ENCODE measurements at places on chromosomes 7 and 10.

DNA sequence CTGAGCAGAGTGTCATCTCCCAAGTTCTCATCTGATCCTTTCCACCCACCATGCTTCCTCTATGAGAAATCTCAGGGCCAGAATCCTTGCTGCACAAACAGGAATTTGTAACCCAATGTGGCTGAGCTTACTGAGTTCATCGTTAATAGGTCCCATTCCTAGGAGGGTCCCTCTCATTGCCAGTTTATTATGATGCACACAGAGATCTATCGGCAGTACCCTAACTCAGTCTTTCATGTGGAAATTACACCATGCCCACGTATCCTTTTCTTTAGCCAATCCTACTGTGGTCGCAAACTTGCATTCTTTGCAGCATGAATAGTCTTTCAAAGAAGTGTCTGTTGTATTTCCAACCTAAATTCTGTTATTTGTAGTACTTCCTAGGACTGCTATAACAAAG, 12.1 kb downstream of the TMEM236 start:
- no peak for DNase-seq

GRCh38 chr7:135215698-135216097, 4.4 kb upstream of the WDR91 start:
- DNase-seq, result no peak

DNA sequence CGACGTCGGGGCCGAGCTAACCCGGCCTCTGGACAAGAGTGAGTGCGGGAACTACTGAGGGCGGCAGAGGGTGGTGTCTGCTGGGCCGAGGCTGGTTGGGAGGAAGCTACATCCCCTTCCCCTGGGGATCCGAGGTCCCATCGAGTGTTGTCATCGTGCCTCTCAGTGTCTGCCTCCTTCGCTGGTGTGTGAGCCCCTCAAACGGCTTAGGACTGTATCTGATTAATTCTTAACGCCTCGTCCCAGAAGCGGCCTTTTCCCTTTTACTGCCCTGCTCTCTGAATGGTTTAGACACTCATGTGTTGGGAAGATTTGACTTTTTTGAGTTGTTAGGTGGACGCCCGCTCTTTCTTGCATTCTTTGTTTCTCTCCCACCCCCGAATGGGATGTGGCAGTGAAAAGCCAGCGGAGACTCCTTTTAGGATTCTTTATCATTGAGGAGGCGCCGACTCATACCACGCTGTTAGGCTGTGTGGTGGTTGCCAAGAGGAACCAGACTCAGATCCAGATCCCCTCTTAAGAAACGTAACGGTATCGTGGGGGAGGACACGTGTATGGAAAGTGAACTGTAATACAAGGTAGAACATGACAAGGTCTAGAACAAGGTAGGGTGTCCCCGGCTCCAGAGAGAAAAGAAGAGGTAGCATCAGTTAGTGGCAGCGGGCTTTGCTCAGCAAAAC, 631 bp downstream of the SUPV3L1 start:
- DNase-seq, result no peak

DNA sequence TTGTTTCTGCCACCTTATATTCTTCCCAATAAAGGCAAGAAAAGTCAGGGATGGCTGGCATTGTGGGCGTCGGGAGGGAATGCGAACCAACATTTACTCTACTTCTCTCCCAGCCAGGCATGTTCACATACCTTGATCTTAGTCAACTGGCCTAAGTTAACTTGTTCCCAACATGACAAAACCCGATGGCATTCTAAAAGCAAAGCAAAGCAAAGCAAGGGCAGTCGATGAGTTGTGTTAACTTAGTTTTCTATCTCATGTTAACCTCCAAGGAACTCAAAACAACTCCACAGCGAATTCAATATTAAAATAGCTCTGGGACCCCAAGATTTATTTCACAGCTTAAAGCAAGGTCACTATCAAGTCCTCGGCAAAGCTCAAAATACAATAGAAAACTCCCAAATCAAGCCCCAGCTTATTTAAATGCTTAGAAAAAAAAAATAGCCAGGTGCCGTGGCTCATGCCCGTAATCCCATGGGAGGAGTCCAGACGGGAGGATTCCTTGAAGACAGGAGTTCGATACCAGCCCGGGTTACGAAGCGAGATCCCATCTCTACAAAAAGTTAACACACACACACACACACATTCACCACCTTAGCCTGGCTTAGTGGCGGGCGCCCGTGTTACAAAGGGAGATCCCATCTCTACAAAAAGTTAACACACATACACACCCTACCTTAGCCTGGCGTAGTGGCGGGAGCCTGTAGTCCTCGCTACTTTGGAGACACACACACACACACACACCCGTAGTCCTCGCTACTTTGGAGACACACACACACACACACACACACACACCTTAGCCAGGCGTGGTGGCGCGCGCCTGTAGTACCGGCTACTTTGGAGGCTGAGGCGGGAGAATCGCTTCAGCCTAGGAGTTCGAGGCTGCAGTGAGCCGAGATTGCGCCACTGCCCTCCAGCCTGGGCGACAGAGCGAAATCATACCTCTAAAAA, 901 bp upstream of the CCNY start:
- no peak for DNase-seq

DNA sequence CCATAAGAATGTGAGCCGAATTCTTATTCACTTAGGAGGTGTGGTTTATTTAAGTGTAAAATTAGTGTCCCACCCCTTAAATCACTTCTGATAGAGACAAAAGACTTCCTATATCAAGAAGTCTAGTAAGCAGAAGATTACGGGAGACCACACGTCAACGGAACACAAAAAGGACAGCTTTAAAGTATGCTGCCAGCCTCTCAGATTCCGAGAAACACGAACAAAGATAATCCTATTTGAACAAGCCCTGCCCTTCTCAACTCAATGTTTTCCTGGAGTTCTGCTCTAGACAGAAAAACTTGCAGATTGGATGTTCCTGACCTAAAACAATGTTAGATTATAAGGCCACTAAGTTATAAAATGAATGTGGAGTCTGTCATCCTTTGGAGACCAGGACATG, 4.9 kb upstream of the MCU start:
- no peak for DNase-seq

DNA sequence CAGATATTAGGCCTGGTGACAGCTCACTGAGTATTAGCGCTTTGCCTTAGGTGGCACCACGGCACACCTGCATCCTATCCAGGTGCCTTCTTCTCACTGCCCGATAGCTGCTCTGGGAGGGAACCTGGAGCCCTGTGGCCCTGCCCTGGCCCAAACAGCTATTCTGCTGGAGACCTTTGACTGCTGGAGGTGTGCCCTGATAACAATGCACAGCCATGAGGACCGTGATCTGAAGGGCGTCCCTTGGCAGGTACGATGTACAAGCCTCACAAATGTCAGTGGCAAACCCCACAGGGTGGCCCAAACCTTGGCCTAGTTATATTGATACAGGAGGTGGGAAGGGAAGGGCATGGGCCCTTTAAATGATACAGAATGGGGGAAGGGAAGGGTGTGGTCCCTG, 259.5 kb downstream of the GRID1 start:
- DNase-seq, result no peak

- DNase-seq, result no peak
Observed at GRCh38 chr7:42934291-42934690, 2.1 kb downstream of the MRPL32 start.

GRCh38 chr10:25071227-25071626, 54.8 kb downstream of the THNSL1 start:
- no peak for DNase-seq

DNA sequence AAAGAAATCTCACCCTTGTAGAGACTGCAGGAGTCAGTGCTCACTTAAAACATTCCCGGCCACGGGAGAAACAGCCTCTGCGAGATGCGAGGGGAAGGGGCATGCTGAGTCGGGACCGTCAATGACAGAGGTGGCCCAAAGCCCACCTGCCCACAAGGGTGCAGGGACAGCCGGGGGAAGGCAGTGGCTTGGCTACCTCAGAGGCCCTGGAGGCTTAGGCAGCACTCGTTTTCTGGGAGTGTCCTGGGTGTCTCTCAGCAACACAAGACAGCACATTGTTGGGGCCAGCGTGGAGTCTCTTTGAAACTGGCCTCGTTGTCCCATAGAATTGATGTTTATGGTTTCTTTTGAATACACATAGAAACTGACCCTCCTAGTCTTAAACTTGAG, 25.6 kb upstream of the SYCE1 start:
- no peak for DNase-seq
